ENCODE measurements at places on chromosomes 6 and 20. TPM values are rescaled to one million over a fixed set of nuclear protein-coding genes. Genes with fewer than 3 reads are reported as not detected.
A peak's percentile ranks its signal among the peaks of the same experiment; 100 is the strongest.

Gene FOXC1
- 6.4 TPM for total RNA-seq

Gene PTK6
- total RNA-seq: not detected

Gene NOTCH4
- total RNA-seq: 31.2 TPM

Gene UBE2C
- total RNA-seq: 0.38 TPM

Gene LY6G6F
- total RNA-seq: not detected

Gene FAM217A
- total RNA-seq: not detected

Gene TBXT
- not detected for total RNA-seq

GRCh38 chr6:168188369-168189199 is 109.6 kb upstream of the FRMD1 start:
- peak; percentile 60 for DNase-seq

DNA sequence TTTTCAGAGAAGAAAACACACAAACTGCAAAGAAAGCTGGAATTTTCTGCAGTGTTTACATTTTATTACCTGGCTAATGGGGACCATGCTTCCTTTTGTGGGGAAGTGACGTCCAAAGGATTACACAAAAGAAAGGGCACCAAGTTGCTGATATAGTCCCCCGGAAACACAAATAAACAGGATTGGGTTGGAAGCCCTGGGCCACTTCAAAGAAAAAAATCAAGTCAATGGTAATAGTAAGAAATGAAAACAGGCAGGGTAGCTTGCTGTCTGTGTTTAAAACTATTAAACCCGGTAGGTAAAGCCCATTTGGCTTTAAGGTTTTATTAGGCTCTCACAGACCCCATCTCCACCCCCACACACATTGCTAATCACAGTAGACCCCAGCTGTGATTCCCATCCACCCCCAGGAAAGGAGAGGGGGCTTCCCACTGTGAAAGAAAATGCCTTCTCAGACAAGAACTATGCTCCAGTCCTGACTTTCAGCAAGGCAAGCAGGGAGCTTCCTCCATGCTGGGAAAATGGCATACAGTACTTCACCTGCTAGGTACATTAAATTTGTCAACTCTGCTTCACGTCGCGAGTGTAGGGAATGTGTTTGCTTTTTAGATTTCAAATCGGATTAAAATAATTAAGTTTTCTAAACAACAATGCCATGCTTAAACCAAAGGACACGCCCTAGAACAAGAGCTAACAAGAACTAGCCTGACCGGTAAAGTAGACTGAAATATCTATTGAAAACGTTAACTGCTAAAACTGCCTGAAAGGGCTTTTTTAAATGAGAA is 1.1 kb downstream of the PERP start:
- DNase-seq: no peak

- no peak for DNase-seq
These were observed 48.9 kb downstream of the ATXN1 start for GRCh38 chr6:16712255-16712930.

DNA sequence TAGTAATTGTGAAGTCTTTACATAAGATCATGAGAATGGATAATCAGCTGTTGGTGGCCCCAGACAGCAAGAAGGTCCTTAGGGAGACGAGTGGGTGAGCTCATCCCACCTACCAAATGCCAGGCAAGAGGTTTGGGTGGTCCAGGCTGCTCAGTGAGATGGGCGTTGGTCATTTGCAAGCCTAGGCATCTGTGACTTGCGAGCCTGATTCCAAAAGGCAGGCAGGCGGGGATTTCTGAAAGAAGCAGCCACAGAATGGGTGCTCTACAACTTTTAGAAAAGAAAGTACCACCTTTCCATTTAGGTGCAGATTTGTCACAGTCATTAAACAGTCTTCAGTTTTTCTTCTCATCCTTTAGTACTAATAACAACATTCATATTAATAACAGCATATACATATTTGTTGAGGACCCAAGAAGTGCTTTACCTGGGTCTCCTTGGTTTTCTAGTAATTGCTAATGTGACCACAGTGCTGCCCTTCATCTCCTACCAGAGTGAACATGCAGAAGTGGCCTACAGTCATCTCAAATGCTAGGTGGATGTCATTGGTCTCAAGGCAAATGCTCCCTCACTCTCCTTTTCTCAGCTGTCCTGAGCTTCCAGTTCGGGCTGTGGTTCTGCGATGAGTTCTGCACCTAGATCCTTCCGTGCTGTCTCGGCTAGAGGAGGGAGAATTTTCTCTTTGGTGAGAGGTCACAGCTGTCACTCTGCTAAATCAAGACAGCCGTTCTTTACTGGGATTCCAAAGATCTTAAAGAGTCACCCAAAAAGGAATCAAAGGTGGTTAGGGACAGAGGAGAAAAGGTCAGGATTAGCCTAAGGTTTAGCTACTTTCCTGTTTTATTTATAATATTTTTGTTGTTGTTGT is 2.7 kb downstream of the WRNIP1 start:
- DNase-seq: no peak

- DNase-seq: no peak
These were observed 12.9 kb upstream of the CBLN4 start for GRCh38 chr20:56018194-56018593.

- no peak for DNase-seq
These were observed 61.2 kb downstream of the GFOD1 start for GRCh38 chr6:13425943-13426931.

GRCh38 chr6:113647143-113647889 is 209.8 kb upstream of the MARCKS start:
- no peak for DNase-seq

- DNase-seq: peak; percentile 46
These were observed 23.9 kb upstream of the APMAP start for GRCh38 chr20:25016471-25016870.

- no peak for DNase-seq
These were observed 25.4 kb upstream of the MAS1 start for GRCh38 chr6:159865226-159865920.

GRCh38 chr6:113625850-113626249 is 231.3 kb upstream of the MARCKS start:
- DNase-seq: no peak

DNA sequence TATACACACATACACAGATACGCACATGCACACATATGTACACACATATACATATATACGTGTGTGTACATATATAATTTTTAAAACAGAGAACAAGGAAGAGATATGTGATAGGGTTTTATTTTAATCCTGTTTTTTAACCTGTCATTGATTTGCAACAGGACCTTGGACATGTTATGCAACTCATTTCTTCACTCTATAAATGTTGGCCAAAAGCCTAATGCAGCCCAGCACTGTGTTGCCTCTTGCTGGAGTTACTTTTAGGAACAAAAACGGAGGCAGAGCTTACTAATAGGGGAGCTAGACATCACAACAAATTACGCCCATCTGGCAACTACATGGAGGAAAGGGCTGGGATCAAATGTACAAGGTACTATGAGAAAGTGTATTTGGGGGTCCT is 179.9 kb upstream of the TAB2 start:
- no peak for DNase-seq

DNA sequence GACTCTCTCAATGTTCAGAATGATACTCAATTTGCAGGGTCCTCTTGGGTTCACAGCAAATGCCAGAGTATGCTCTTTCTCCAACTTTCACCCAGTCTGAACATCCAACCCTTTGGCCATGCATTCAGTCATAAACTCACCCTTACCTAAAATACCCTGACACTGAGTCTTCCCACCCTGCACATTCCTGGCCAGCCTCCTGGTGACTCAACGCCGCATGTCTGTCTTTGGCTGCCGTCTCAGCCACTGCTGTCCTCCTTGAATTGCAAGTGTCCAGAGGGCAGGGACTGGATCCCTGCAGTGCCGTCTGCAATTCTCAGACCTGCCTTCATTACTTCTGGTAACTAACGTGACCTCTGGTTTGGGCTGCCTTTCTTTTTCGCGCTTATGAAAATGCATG is 593.4 kb downstream of the QKI start:
- no peak for DNase-seq

DNA sequence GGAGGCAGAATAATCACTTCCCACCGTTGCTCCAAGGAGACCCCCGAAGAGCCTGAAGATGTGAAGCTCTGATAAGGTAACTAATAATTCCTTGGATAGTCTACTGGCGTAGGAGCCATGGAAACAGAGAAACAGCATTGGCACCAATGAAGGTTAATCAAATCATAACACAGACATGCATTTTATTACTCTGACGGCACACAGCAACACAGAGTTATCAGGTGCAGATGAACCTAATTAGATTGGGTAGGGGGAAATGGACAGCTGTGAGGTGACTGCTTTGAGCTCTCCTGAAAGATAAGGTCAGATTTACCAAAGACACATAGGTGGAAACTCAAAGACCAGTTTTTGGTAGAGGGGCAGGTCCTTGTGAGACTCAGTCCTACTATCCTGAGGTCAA is 544.0 kb upstream of the AGPAT4 start:
- no peak for DNase-seq

DNA sequence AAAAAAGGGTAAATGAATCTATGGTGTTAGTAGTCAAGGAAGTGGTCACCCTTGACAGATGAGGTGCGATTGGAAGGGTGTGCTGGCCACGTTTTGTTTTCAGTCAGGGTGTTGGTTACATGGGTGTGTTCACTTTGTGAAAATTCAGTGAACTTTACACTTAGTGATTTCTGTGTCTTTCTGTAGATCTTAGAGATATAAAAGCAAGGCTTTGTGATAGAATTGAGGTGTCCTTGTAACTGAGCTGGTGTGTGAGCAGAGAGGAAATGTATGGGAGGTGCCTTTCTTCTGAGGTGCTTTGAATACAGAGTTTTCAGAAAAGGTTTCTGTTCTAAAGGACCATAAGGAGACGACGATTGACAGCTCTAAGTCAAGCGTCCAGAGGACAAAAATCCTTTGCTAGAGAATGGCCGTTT is 90.5 kb downstream of the SAMD3 start:
- no peak for DNase-seq

DNA sequence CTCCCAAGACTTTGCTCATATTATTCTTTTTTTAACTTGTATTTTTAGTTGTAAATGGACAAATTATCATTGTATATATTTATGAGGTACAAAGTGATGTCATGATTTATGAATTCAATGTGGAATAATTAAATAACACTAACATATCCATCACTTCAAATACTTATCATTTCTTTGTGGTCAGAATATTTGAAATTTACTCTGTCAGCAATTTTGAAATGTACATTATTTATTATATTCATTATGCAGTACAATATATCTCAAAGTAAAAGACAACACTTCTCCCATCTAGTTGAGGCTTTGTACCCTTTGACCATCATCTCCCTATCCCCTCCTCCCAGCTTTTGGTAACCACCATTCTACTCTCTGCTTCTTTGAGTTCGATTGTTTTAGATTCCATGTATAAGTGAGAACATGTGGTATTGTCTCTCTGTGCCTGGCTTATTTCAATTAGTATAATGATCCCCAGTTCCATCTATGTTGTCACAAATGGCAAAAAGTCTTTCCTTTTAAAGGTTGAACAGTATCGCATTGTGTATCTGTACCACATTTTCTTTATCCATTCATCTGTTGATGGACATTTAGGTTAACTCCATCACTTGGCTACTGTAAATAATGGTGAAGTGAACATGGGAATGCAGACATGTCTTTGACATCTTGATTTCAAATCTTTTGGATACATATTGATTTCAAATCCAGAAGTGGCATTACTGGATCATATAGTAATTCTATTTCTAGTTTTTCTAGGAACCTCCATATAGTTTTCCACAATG is 197.2 kb downstream of the KIF6 start:
- DNase-seq: no peak

- no peak for DNase-seq
These were observed 19.5 kb downstream of the HCK start for GRCh38 chr20:32071395-32072167.

- no peak for DNase-seq
These were observed 29.4 kb downstream of the TRPC4AP start for GRCh38 chr20:35063168-35063567.

DNA sequence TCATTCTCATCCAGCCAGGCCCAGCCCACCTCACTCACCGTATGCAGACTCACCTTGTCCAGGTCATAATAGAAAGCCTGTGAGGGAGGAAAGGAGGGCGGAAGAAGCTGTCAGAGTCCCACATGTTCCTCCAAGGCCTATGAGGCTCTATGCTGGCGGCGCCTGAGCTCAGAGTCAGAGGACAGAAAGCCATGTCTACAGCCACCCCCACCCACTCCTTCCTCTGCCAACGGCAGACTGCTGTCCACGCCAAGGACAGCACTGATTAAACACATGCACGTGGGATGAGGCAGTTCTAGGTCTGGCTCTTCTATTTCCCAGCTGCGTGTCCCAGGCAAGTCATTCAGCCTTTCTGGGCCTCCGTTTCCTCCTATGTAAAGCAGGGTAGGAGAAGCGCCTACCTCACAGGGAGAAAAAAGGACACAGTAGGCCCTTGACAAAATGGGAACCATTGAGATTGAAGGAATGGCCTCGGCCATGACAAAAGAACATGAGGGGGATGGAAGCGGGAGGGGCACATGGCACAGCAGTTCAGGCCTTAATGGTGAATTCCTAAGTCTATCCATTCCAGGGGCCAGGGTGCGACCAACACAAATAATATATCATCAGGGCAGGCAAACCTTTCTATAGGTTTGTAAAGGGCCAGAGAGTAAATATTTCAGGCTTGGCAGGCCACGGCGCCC is 80.1 kb downstream of the RIPOR3 start:
- DNase-seq: no peak

DNA sequence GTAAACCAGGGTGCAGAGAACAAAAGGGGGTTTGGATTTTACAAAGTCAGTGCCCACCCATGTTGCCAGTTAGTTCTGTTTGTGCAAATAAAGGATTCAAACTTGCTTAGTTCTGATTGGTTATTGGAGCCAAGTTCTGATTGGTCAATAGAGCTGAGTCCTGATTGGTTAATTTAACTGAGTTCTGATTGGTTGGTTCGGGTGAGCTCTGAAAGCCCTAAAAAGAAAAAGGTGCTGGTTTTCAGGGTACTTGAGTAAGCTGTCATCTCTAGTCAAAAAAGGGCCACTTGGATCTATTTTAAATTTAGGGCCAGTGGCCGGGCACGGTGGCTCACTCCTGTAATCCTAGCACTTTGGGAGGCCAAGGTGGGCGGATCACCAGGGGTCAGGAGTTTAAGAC is 47.6 kb downstream of the SCGN start:
- DNase-seq: no peak

DNA sequence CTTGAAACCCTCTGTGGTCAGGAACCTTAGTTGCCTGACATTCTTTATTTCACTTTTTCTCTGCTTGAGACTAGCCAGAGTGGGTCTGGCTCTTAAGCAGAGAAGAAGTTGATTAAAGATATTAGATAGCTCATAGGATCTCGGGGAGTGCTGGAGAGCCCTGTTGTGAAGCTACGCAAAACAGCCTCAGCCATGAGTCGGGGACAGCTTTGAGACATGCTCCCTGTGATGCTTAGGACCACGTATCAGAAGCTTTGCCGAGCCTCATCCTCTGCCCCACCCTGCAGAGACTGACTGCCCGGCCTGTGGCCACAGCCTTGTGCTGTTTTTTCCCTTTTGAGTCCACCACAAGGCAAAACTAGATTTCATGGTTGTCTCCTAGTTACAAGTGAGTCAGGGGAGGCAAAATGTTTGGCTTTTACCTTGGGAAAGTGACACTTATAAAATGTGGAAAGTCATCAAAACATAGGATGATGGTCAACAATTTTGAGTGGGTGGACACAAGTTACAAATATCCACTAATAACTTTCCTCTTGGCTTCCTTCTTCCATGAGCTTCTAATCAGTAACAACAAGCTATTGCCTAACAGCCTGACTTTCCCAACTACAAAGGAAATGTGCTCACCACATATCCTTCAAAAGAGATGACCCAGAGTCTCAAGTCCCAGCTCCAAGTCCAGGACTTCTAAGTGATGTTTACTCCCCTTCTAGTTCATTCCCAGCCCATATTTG is 108.4 kb downstream of the JAG1 start:
- no peak for DNase-seq

Data from cardiac septum (tissue), 1 donor.